ENCODE measurements at places on chromosomes 6 and 20. TPM values are rescaled to one million over a fixed set of nuclear protein-coding genes. Genes with fewer than 3 reads are reported as not detected.

Gene SH3BGRL2
- 123 TPM for total RNA-seq

- no peak for DNase-seq
Measured at GRCh38 chr20:23867152-23867776, 12.3 kb downstream of the CST5 start.

GRCh38 chr6:78561015-78561414 is 306.3 kb upstream of the IRAK1BP1 start:
- peak; percentile 19 for DNase-seq

DNA sequence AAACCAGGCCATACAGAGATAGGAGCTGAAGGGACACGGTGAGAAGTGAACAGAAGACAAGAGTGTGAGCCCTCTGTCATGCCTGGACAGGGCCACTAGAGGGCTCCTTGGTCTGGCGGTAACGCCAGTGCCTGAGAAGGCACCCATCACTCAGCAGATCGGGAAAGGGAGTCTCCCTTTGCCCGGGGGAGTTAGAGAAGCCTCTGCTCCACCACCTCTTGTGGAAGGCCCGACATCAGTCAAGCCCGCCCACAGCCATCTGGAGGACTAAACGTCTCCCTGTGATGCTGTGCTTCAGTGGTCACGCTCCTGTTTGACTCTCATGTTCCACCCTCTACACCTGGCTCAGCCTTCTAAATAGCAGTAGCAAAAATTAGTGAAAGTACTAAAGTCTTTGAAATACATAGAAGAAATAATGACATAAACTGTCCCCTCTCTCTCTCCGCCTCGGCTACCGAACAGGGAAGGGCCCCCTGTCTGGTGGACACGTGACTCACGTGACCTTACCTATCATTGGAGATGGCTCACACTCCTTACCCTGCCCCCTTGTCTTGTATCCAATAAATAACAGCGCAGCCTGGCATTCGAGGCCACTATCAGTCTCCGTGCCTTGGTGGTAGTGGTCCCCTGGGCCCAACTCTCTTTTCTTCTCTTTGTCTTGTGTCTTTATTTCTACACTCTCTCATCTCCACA is 66.7 kb downstream of the RPP21 start:
- DNase-seq, result peak; percentile 55

Gene CD109
- 6.5 TPM for total RNA-seq

- DNase-seq, result no peak
Measured at GRCh38 chr6:111918825-111919224, 45.6 kb upstream of the FYN start.

DNA sequence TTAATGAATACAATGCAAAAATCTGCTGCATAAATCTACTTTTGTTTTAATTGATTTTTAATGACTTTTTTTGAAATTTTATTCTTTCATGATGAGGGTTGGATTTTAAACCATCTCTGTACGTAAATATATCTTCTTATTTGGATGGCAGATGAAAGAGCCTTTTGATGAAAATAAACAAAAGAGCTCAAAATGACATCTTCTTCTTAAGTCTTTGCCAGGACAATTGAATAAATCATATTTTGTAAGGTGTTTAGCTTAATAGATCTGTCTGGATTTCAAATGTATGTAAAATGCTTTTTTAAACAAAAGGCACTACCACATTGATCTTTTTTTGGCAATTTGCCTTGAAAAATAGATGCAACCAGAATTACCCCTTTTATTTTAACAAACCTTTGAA is 39.3 kb downstream of the KIF6 start:
- DNase-seq, result no peak

- no peak for DNase-seq
Measured at GRCh38 chr6:36147294-36147693, 17.0 kb downstream of the MAPK13 start.

Gene LY6G6C
- not detected for total RNA-seq

Gene KHDC1
- total RNA-seq, result 0.22 TPM

Gene SNHG17
- total RNA-seq, result 4.0 TPM

DNA sequence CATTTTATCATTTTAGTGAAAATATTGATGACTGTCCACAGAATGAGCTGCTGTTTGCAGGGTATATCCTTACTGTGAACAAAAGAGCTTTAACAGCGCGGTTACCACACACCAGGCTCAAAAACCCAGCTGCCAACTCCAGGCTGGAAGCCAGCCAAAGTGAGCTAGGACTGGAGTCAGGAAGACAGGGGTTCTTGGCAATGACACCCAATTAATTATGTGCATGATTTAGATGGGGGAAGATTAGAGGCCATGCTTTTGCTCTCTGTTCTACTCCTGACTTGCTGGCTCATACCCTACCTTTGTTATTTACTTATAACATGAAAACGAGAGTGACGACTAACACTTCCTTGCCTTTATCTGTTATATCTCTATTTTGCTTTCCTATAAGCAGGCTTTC is 128.9 kb upstream of the SHLD1 start:
- peak; percentile 66 for DNase-seq

- no peak for DNase-seq
Measured at GRCh38 chr6:38040254-38040653, 220.7 kb downstream of the ZFAND3 start.

Gene THBD
- 9.2 TPM for total RNA-seq

- DNase-seq, result no peak
Measured at GRCh38 chr6:18293076-18293904, 29.0 kb upstream of the DEK start.

- DNase-seq, result no peak
Measured at GRCh38 chr6:34194772-34195171, 41.9 kb upstream of the HMGA1 start.

Gene PTGIS
- 0.44 TPM for total RNA-seq

Gene ETV7
- 0.22 TPM for total RNA-seq

- DNase-seq, result no peak
Measured at GRCh38 chr20:34439168-34439567, 76.1 kb downstream of the ITCH start.

Gene BACH2
- total RNA-seq, result 2.8 TPM

- no peak for DNase-seq
Measured at GRCh38 chr20:62543470-62544302, 67.9 kb upstream of the GATA5 start.

DNA sequence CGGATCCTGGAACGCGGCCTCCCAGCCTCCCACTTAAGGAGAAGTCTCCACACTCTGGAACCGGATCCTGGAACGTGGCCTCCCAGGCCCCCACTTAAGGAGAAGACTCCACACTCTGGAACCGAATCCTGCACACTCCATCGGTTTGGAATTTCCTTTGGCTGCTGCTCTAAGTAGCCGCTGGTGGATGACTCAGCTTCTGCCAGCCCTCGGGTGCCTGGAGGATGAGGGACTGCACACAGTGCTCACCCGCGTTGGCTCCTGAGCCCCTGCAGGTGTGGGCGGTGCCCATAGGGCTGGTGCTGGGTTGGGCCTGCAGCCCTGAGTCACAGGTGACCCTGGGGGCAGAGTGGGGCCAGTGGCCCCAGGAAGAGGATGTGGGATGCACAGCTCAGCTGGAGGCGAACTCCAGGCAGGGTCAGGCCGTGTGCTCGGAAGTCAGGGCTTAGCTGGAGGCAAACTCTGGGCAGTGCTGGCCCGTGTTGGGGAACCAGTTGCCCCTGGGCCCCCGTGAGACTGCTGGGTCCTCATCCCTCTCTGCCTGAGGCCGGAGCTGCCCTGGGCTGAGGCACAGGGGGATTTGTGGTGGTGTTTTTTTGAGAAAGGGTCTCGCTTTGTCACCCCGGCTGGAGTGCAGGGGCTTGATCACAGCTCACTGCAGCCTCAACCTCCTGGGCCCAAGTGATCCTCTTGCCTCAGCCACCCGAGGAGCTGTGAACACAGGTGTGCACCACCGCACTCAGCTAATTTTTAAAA is 13.9 kb upstream of the TNFRSF6B start:
- DNase-seq, result peak; percentile 97

GRCh38 chr6:133245007-133245406 is 3.9 kb downstream of the EYA4 start:
- DNase-seq, result no peak

DNA sequence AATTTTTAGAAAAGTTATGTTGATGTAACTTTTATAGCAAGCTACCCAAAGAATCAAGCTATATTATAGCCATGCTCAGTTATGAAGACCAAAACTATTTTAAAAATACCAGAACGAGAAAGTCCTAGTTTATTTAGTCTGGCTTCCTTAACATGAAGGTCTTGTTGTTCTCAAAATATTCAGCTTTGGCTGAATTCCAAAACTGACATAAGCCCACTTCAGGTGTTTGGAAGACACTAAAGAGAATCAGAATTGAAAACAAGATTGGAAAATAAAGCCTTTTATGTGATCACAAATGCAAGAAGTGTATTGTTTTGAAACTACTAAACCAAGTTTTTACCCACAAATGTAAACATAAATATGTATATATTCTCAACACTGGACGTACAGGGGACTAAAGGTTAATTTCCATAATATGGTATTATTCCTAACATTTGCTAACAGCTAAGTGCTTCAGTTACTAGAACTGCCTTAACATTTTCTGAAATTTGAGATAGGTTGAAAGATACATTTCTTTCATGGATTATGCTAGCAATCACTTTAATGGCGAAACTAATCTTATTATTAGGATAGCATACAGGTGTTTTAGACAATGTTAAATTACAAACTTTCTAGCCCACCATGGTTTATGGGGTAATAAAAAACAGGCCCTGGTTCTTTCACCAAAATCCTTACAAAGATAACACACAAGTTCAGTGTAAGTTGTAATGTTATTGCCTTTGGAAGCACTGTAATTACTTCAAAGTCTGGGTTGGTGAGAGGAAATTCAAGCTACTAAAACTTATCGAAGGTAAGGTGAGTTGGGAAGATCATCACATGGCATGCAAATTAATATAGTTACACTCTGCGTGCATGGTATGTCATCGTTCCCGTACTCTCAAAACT is 1.6 kb downstream of the MAP3K5 start:
- DNase-seq, result no peak
